ENCODE measurements at places on chromosomes 1 and 21. TPM values are rescaled to one million over a fixed set of nuclear protein-coding genes. Genes with fewer than 3 reads are reported as not detected.

Gene NFYC
- total RNA-seq: 40.9 TPM

Gene C1orf116
- 1.4 TPM for total RNA-seq

DNA sequence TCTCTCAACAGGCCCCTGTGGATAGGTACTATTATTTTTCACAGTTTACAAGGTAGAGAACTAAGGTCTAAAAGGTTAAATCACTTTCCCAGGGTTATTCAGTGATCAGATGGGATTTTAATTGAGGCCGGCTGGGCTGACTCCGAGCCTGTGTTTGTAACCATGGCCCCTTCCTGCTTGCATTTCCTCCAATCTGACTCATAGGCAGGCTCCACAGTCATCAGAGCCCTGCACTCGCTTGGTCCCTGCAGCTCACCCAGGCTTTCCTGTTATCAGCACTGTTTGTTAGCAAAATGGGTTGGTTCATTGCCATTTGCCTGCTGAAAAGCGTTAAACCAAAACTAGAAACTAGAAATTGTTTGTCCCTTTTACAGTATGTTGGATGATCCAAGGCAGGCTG lies 41.4 kb upstream of the LMX1A start:
- peak overlapping the region; percentile 39 for H3K27ac ChIP-seq
- no peaks in the 10 kb centered on the region for H3K27me3 ChIP-seq
- H3K4me1 ChIP-seq: no peaks in the 10 kb centered on the region
- ATAC-seq: peak; percentile 72
- H3K4me3 ChIP-seq: no peak overlapping the region

GRCh38 chr1:223001653-223002634 lies 141.1 kb downstream of the TLR5 start:
- H3K27ac ChIP-seq: no peak overlapping the region
- no peaks in the 10 kb centered on the region for H3K36me3 ChIP-seq
- no peaks in the 10 kb centered on the region for H3K27me3 ChIP-seq
